ENCODE measurements at places on chromosomes 2 and 18. TPM values are rescaled to one million over a fixed set of nuclear protein-coding genes. Genes with fewer than 3 reads are reported as not detected.

The UCN gene
- 1.8 TPM for total RNA-seq

The DNAJC5G gene
- not detected for total RNA-seq

The PHOSPHO2 gene
- 4.5 TPM for total RNA-seq

DNA sequence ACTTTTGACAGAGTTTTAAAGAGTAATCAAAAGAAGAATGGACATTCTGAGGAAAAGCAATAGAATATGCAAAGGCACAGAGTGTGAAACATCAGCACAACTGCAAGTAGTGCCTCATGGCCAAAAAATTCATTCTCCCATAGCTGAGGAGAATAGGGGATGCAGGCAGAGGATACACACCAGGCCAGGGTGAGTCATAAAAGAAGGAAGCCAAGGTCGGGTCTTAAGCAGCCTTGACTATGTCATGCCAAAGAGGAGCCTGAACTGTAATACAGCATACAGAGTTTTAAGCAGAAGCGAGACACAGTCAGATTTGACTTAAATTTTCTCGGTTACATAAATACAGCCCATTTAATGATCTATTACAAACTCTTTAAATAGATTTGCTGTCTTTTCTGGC, 165.0 kb downstream of the LNPK start:
- DNase-seq = no peak

GRCh38 chr2:231339316-231339715, 56.2 kb upstream of the B3GNT7 start:
- no peak for DNase-seq

- DNase-seq = no peak
Observed at GRCh38 chr18:65906621-65907034, 155.8 kb downstream of the CDH7 start.

DNA sequence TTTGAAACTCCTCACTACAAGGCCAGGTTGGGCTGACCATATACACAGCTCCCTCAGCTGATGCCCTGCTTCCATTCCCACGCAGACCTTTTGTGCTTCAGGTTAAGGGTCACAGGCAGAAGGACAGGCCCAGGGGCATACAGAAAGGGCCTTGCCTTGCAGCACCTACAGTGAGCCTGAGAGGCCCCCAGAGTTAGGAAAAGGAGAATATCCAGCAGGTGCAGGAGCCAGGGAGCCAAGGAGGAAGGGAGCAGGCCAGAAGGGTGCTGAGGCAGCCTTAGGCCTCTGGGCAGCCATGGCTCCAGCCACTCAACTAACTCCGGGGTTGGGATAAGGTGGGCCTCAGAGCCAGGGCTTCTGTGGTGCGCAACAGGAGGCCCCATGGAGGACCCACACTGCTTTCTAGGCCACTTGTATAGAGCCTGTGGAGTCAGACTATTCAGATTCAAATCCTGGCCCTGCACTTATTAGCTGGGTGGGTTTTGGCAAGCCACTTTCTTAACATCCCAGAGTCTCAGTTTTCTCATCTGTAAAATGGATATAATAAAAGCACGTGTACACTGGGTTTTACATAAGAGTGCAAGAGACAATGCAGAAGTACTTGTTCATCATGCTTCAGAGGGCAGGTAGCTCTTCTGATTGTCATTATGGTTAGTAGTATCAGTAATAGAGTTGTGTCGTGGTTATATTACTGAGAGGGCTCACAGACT, 214.6 kb upstream of the HAAO start:
- DNase-seq = no peak

DNA sequence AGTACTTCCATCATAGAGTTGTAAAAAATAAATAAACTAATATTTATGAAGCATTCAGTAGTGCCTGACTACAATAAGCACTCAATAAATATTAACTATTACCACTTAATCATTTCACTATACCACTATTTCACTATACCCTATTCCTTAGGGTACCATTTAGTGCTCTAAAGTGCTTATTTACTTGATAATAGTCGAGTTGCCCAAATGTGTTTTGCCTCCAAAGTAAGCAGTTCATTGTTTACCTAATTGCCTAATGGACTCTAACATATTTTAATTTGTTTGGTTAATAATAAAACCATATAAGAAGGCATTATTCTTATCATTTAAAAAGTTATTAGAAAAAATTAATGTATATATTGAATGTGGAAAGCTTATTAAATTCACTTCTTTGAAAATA, 33.0 kb upstream of the MAP2 start:
- no peak for DNase-seq

DNA sequence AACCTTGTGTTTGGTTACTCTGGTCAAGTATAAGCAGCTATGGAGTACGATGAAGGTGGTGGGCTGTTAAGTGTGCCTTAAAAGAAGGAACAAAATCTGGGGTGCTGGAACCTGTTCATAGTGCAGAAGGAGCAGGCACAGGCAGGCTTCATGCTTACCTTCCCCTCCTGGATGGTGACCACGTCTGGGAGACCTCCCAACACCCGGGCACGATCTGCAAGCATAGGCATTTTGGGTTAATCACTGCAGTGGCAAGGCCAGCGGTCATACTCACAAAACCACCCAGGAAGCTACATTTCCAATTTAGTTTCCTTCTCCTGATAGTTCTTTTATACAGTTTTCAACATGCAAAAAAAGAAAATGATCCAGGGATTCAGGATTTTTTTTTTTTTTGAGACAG, 58.7 kb upstream of the LPIN2 start:
- no peak for DNase-seq

DNA sequence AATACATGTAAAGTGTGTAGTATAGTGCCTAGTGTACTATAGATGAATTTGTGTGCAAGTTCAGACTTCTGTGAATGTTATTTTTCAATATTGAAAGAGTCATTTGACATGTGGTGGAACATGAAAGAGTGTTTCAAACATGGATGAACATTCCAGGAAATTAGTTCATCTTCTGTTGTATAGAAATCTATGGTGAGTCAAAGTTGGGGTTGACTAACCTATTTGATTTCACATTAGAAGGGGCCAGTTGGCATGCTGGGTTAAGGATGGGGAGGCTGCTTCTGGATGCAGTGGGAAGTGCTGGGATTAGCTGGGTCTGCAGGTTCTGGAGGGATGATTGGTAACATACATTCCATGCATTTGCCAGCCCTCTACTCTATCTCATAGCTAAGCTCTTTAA, 50.6 kb downstream of the LYPD6B start:
- DNase-seq = no peak

GRCh38 chr18:39062426-39062825, 1496.8 kb upstream of the CELF4 start:
- no peak for DNase-seq

GRCh38 chr18:73511771-73512503, 635.7 kb downstream of the FBXO15 start:
- no peak for DNase-seq

DNA sequence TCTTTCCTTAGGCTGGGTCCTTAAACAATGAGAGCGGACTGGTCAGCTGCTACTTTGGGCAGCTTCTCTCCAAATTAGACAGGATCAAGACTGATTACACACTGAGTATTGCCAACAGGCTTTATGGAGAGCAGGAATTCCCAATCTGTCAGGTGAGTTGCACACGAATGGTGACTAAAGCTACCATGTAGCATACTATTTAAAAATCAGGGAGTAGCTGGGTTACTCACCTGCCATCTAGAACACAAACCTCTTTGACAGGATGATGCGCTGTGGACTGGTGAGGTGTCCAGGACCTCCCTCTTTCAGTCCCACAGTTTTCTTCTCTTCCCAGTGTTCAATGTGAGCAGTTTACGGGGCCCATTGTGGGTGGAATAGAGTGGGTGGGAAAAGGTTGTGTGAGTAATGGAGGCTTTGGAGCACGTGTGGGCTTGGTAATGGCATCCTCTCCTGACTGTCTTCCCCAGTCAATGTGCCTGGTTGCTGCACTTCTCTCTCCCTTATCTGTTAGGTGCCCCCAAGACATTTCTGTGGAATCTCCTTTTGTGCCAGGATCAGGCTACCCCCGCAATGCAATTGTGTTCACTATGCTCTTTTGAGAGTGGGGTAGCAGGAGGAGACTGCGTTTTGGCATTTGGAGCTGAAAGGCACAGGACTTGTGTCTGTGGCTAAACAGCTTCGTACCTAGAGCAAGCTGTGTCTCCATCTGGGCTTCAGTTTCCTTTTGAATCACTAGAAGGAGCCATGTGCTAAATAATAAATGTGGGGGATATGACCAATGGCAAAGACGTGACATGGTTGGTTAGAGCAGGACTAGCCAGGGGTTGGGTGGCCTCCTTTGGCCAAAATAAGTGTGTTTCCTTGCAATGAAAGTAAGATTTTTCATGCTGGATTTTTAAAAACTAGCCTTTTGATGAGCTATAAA, 17.7 kb downstream of the SERPINB12 start:
- DNase-seq = no peak

DNA sequence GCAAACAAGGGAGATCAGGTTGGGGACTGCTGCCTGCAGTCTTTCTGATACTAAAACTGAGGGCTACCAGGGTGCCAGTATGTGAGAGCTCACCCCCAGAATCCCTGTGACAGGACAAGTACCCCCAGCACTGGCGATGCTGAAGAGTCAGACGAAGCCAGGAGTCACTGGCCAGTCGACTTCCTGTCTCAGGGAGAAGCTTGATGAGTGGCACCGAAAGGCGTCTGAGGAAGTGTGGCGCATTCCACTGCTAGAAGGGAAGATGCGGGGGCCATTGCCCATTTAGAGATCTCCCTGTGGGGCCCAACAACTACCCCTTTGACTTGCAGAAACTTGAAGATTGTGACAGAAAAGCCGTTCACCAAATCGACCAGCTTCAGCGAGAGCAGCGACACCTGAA, 22.0 kb downstream of the MXD1 start:
- DNase-seq = no peak

DNA sequence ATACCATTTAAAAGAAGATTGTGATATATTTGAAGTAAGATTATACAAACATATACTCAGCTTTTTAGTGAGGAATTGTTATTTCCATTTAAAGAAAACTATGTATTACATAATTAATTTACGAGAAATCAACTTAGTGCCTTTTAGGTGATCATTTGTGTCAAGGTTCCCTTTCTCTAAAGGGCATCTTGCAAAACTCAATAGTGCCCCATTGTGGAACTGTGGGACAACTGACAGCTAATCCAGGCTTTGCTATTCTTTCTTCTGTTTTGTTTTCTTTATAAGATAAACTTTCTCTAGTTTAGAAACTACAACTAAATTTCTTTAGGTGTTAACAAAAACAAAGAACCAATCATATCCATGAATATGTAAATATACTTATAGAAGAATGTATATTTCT, 24.3 kb upstream of the VIT start:
- no peak for DNase-seq

DNA sequence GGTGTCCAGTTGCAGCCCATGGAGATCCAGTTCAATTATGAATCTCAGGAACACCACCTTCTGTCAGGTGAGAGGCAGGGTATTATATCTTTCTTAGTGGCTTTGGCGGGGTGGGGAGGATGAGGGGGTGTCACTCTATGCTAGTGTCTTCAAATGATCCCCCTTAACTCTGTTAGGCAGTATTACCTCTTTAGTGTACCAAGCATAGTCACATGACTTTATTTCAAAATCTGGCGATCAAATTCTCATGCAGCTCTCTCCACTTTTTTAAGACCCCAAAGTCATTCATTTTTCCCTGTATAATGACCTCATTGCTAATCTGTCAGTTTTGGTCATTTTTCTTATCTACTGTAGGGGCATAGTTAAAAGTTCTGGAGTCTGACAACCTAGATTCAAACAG, 1.1 kb upstream of the ZSCAN30 start:
- DNase-seq = no peak

GRCh38 chr2:23312996-23313606, 71.9 kb upstream of the KLHL29 start:
- DNase-seq = no peak

DNA sequence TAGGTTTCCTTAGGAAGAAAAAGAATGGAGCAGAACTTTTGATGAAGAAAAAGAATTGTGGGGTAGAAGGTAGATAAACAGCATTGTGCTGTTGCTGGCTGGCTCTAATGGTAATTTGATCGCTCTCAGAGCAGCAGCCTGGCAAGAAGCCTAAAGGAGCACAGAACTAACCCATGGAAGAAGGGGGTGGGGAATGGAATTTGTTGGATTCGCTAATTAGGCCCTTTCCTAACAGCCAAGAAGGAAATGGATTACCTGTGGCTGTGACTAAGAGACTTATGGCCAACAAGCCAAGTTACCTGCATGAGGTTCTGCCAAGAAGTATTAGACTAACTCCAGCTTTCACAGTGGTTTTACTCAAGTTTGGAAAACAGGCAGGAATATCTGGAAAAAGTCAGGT, 210.6 kb downstream of the IKZF2 start:
- no peak for DNase-seq

Measured in activated T-helper 1 cell treated with anti-CD3 and anti-CD28 coated beads, Interleukin-12 subunit alpha, Interleukin-12 subunit beta, Interleukin-2, Interleukin-4 antibody, amounts not matched to agents 30 ng/mL and 10 ng/mL and 1 ng/mL, durations not matched to agents 14 hours and 24 hours and 36 hours (primary cell).